ENCODE measurements at places on chromosomes 4 and X.

- DNase-seq = no peak
Observed at GRCh38 chrX:19642241-19643109, 127.2 kb upstream of the MAP3K15 start.

DNA sequence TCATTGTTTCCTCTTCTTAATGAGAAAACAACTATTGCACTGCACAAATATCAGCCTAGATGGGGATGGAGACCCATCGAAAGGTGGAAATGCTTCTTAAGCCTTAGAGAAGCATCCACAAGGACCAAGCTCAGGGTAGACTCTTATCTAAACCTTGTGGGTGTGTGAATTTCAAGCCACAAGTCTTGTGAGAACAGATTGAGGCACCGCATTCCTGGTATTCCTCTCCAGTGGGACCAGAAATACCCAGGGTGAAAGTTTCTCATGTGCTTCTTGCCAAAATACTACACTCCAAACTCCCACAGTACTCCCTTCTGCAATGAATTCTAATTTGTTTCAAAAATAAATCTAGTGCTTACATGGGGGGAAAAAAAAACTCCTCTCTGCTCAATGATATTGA lies 375.6 kb downstream of the PDGFC start:
- DNase-seq = no peak

DNA sequence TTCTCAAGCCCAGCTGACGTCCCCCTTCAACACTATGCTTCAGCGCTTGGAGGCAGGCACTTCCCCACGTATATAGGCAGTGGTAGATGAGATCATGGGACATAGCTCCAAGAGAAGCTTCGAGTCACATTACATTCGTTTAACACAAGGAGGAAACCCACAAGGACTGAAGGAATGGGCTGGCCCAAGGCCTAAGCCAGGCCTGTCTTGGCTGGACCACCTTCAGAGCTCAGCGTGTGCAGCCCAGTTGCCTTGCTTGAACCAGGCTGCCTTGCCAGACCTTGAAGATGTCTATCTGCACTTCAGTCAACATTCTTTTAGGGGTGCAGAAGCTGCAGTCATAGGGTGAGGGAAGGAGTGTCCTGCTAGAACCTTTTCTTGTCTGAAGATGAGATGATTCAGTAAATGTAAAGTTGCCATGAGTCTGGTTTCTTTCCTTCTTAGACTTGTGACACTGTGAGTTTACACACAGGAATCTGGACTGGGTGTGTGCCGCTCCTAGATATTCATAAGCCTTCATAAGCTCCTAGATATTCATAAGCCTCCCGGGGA lies 144.1 kb upstream of the RBPJ start:
- no peak for DNase-seq

DNA sequence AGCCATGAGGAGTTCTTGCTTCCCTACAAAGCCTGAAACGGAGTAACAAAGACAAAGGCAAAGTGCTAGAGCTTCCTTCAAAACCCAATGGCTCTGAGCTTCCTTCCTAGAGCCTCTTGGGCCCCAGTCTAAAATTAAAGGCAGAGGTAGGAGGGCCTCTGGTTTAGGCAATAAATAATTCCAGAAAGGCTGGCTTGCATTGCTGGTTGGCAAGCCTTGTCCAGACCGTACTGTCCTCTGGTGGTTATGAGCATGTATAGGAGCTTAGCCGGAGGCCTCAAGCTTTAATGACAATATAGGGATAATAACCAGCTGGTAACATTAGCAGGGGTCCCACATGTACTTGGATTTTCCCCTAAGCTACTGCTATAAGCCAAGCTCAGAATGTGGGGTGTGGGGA lies 237.3 kb downstream of the AR start:
- DNase-seq = no peak

- no peak for DNase-seq
Observed at GRCh38 chrX:54695231-54695630, 102.8 kb downstream of the ITIH6 start.

DNA sequence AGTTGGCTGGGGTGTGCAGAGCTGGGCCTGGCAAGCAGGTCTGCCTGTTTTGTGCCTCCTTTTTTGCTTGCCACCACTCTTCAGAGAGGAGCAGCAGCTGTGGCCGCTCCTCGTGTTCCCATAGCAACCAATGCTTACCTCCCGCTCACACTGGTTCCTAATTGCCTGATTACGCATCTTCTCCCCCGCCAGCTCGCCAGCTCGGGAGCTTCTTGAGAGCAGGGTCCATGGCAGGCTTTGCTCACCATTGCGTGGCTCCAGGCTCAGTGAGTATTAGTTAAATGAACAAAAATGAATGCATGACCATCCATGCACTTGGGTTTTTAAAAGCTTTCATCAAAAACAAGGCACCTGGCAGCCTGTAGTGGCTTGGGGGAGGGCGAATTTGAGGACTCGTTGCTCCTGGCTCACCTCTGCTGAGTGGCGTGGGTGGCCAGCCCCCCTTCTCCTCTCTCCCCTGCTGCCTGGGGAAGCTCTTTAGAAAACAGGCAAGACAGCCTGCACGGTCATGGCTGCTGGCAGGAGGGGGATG lies 14.2 kb upstream of the PJA1 start:
- peak; percentile 89 for DNase-seq

- DNase-seq = no peak
Observed at GRCh38 chr4:128475597-128475996, 188.0 kb upstream of the PGRMC2 start.

GRCh38 chr4:25792200-25792791 lies 70.5 kb downstream of the SEL1L3 start:
- DNase-seq = no peak

- peak; percentile 77 for DNase-seq
Observed at GRCh38 chr4:170109586-170110284, 20.0 kb upstream of the AADAT start.

DNA sequence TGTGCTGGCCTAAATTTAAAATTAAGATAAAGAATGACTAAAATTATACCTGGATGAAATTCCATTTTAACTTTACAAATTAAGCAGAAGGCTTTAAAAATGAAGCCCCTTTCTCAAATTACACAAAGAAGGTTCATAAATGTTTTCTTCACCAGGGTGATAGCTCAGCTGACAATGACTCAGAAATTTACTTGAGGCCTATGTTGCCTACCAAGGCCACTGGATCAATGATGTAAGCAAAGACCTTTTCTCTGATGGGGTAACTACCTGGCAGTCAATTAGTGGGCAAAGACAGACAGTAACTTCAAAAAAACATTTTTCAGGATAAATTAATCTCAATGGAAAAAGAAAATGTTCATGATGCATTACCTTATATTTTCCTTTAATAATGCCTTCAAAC lies 23.9 kb upstream of the GPR34 start:
- no peak for DNase-seq

DNA sequence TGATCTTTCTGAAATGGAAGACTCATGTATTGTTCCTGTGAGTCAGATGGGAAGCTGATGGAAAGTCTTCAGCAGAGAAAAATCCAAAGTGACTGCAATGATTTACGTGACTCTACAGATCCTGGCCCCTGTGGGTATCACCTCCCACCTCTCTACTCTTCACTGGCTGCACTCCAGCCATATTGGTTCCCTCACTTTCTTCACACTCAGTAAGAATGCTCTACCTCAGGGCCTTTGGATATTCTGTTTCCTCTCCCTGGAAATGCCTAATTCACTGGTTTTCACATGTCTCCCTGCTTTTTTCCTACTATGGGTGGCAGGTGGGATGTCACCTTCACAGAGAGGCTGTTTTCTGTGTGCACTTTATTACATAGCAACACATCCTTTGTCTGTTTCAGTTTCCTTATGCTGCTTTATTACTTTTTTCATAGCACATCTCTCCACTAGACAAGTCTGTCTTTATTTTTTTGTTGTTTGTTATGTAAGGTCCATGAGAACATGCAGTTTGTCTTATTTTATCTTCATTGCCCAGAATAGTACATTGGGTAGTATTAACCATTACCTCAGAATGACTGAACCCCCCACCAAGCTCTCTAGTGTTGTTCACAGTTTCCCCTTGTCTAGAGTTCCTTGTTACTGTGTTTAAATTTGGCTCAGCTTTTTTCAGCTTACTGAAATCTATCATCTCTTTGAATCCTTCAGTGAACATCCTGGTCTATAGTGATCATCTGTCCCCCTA lies 57.6 kb upstream of the CLNK start:
- no peak for DNase-seq

GRCh38 chrX:37425370-37425769 lies 76.2 kb downstream of the PRRG1 start:
- DNase-seq = no peak

DNA sequence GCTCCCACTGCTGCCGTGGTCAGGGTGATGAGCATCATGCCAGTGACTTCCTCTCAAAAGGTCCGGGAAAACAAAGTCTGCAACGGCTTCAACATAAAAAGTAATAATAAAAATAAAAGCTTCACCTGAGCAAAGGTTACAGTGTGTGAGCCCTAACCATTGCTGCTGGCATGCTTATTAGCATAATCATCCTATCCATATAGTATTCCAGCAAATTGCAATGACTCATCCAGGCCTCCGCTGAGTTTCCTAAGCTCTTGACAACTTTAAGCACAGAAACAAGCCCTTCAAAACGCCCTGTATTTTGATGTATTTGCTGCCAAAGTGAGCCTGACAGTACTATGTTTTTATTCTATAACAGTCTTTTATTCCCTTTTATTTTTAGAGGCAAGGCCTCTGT lies 100.5 kb downstream of the AASDH start:
- DNase-seq = no peak

DNA sequence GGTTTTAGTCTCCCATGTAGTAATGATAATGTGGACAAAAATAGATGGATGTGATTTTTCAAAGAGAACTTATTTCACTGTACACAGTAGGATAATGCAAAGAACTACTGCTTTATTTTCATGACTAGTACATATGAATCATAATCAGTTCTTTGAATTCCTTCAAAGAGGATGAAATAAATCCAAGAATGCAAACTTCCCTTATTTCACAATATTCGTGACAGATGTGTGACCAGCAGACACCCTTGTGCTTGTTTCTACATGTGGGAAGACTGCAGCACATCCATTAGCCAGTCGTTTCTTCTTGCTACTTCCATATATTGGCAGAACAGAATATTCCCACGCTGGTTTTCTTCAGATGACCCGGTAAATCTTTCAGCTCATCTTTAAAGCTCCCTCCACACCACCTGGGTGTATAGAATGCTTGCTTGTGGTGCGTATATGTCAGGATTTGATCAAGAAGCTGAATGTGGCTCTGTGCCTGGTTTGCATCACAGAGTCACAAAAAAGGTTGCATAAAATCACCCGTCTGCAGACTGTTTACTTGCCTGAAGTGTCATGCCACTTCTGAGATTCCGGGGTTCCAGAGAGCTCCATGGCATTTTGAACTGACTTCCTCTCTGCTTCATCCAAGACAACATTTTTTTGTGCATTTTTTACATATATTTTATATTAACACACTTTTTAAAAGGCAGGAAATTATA lies 47.7 kb upstream of the FAT4 start:
- no peak for DNase-seq

All from retina (tissue), 1 donor.